ENCODE measurements at places on chromosomes 5 and 9.
A peak's percentile ranks its signal among the peaks of the same experiment; 100 is the strongest.

- DNase-seq = no peak
These were observed 111.2 kb downstream of the GALNT10 start for GRCh38 chr5:154301726-154302125.

DNA sequence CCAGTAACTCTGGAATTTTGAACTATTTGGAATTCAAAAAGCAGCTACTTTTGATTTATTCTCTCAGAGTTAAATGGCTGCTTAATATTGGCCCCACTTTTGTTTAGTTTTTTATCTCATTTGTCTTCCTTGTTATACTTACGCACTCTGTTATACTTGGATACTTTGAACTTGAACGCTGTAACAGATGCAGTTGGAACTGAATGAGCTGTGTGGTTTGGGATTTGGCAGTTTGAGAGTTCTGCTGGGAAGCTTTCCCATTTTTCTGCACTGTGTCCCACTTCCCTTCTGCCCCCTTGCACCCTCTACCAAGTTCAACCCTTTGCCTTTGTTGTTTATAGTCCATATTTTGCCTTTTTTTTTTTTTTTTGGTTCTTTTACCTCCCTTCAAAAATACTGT, 3.8 kb downstream of the RHOBTB3 start:
- DNase-seq = no peak

DNA sequence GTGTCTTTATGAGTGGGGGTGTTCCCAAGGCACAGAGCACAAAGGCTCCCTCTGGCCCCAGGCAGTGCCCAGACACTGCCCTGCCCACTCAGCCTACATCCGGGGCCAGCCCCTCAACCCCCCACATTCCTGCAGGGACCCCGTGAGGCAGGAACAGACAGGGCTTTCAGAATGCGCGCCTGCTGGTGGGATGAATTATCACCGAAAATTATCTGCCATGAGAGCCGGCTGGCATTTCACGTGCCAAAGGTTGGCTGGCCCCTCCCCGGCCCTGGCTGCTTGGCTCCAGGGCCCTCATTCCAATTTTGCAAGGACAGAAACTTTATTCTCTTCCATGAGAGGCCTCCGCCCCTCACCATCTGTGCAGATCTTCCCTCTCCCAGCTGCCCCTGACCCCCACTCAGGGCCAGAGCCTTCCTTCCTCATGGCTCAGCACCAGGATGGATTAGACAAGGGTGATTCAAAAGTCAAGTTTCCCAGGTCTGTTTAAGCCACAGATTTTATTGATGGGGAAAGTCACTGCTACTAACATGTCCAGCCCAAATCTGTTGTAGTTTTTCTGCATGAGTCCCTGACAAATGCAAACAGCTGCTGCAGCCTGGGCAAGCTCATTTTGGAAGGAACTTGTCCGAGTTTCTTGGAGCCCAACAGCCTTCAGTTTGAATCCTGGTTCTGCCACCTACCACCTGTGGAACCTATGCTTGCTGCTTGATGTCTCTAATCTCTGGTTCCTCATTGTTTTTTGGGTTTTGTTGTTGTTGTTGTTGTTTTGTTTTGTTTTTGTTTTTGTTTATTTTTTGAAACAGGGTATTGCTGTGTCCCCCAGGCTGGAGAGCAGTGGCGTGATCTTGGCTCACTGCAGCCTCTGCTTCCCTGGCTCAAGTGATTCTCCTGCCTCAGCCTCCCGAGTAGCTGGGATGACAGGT, 32.3 kb upstream of the WDR38 start:
- DNase-seq = no peak

- no peak for DNase-seq
These were observed 5.3 kb downstream of the SLC1A3 start for GRCh38 chr5:36611520-36612274.

DNA sequence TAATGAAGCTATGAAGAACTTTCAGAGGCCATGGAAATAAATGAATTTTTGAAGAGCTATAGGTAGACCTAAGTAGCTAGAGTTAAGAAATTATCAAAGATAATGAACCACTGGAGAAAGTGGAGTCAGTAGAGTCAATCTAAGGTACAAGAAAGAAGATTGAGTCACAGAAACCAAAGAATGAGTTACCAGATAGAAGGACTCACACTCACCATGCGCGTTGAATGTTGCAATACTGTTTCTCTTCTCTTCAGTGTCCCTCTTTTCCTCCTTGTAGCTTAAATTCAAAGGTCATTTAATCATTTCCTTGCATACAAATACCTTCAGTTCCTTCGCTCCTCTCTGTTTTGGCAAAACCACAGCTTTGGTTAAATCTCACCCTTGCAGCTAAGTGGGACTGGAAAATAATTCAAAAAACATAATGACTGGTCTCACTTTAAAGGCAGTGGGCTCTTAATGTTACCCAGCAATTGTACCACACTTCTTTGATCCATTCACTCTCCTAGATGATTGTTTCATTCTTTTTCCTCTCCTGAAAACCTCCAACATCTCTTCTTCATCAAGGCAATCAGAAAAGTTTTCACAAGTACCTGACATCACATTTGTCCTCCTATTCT, 58.3 kb downstream of the NIPBL start:
- DNase-seq = no peak

- no peak for DNase-seq
These were observed 19.4 kb downstream of the LHX2 start for GRCh38 chr9:124030969-124031451.

DNA sequence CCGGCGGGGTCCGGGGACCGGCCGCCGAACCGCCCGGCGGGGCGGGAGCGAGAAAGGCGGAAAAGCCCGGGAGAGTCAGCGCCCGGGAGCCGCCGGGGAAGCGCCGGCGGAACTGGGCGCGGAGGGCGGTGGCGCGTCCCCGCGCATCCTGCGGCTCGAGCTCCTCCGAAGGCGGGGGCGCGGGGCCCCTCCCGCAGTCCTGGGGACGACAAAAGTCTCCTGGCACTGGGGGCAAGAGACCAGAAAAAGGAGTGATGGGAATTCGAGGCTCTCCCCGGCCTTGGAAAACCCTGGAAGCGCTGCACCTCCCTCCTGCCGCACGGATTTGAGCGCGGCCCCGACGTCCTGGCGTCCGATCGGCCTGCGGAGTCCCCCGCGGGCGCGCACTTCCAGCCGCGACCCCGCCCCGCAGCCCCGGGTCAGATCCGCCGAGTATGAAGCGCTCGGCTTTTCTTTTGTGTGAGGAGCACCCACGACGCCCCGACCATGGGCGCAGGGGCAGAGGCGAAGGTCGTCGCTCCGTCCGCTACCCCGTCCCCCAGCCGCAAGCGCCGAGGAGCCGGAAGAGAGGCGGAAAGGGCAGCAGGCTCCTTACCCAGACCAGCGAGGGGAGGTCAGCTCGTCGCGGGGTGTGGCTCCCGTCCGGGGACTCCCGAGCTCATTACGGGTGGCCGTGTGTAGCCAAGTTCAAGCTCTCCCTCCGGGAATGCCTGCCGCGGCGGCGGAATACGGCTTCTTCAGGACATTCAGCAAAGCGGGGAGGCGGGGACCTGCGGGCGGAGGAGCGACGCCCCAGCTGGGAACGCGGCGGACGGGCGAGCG, at the start of gene EPB41L4A:
TSS of gene EPB41L4A (minus strand) at position 114 of the 822 bp plus-strand sequence. CDS start 238 bp downstream, outside the sequence.
- DNase-seq = no peak

DNA sequence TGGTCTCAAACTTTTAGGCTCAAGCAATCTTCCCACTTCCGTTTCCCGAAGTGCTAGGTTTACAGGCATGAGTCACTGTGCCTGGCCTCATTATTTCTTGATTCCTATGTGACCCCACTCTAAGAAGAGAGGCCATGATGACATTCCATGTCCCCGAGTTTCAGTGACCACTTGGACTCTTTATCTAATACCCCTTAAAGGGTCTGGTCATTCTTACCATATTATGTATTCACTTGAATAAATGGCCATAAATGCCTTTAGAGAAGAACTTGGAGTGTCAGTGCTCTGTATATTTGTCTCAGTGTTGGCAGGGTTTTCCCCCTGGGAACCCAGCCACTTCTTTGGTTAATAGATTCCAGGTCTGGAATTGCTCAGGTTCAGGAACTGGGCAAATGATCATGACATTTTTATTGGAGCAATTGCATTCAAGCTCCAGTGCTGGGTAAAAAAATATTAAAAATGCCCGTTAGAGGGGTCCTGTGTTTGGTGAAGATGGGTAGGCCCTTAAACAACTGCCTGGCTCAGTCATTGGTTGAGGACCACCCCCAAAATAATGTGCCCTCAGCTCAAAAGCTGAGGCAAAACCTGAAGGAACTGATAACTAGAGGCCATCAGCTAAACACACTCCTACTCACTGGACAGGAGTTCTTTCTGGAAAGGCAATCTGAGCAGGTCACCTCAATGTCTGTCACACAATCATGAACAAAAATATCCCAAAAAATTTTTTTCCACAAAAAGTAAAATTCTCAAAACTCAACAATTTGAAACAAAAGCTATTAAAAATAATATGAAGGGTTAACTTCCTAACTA, 186.6 kb upstream of the ZNF608 start:
- DNase-seq = no peak

DNA sequence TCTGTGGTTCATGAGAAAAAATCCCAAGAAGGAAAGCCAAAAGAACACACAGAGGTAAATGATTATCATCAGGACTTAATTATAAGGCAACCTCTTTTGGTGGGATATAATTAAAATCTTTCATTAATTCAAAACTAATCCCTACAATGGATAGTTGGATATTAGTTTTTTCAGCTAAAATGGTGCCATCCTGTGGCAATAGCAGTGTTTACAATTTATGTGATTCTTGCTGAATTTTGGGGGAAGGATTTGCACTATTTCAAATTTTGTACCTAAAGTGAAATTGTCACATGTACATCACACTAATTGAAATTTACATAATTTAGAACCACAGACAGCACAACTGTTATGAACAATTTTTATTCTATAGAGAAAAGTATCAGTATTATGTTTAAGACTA, 67.0 kb downstream of the CAST start:
- no peak for DNase-seq

DNA sequence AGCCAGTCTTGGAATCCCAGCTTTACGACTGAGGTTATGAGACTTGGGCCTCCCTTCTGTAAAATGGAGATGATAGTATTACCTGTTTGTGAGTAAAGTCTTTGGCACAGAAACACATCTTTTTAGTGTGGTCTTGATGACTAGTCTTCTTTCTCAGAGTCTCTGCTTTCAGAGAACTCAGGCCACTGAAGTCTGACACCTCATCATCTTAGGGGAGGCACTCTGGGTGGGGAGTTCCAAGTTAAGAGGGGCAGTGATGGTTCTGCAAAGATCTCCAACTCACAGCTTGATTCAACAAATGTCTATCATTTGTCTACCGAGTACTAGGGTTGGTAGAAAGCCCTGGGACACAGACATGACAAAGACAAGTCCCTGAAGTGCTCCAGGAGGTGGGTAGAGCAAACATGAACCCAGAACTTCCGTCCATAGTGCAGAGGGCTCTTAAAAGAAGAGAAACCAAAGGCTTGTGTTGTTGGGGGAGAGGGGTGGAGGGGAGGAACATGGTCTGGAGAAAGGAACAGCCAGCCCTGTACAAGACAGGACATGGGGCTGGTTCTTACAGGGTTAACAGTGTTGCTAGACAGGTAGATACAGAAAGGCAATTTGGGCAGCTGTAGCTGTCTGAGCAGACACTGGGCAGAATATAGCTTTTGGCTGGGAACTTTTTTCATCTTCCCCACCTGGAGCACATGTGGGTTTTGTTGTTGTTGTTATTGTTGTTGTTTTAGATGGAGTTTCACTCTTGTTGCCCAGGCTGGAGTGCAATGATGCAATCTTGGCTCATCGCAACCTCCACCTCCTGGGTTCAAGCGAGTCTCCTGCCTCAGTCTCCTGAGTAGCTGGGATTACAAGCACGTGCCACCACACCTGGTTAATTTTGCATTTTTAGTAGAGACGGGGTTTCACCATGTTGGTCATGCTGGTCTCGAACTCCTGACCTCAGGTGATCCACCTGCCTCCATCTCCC, 2.6 kb upstream of the CD14 start:
- no peak for DNase-seq

DNA sequence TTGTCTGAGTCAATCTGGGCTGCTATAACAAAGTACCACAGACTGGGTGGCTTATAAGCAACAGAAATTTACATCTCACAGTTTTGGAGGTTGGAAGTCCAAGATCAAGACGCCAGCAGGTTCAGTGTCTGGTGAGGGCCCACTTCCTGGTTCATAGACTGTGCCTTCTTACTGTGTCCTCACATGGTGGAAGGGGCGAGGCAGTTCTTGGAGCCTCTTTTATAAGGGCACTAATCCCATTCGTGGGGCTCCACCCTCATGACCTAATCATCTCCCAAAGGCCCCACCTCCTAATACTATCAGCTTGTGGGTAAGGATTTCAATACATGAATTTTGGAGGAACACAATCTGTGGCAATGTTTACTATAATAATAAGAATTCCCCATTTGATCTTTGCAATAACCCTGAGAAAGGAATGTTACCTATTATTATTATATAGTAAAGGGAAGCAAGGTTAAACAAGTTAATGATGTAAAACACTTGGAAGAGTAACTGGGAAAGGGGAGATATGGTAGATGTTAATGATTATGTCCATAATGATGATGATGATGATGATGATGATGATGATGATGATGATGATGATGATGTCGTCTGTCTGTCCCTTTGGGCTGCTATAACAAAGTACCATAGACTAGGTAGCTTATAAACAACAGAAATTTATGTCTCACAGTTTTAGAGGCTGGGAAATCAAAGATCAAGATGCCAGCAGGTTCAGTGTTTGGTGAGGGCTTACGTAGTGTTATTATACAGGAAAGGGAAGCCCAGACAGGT, 40.8 kb downstream of the WHRN start:
- no peak for DNase-seq

DNA sequence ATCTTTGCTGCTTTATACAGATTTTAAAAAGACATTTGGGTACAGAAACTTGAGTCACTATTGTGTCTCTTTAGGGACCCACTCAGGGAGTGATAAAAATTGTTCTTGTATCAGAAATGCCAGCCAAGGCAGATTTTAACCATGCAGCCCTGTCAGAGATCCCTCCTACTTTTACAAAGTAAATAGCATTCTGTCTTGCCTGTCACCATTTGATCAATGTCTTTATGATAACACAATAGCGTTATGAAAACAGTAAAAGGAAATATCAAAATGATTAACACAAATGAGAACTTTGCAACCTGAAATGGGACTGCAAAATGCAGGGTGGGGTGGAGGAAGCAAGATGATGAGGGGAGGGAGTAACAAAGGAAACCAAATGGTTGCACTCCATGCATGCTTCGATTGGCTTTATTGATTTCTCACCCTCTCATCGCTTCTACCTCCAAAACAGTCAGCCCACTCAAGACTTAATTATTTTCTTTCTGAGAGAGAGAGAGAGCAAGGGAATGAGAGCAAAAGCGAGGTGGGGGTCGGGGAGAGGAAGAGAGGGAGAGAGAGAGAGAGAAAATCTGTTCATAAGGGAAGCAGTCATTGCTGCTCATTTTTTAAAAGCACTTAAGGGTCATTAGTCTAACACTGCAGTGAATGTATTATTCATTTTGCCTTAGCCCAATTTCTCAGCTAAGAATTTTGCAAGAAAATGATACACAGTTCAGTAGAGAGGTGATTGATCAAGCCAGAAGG, 576.5 kb downstream of the CSNK1G3 start:
- DNase-seq = no peak

GRCh38 chr5:56070851-56071465, 76.2 kb upstream of the IL6ST start:
- DNase-seq = no peak

- no peak for DNase-seq
These were observed 98.5 kb downstream of the SNX18 start for GRCh38 chr5:54616031-54616430.

- DNase-seq = peak; percentile 28
These were observed 58.7 kb downstream of the NXNL2 start for GRCh38 chr9:88593537-88594185.

- DNase-seq = no peak
These were observed 217.8 kb upstream of the TLE4 start for GRCh38 chr9:79353856-79354520.

GRCh38 chr5:161396171-161396570, 150.4 kb downstream of the GABRB2 start:
- no peak for DNase-seq
